ENCODE measurements at places on chromosomes 4 and X. TPM values are rescaled to one million over a fixed set of nuclear protein-coding genes. Genes with fewer than 3 reads are reported as not detected.

The CTAG1B gene
- not detected for total RNA-seq

The PAGE1 gene
- not detected for total RNA-seq

The CTPS2 gene
- total RNA-seq = 4.6 TPM

GRCh38 chr4:74934888-74935287, 2.0 kb downstream of the PARM1 start:
- peaks cover 4% of the 10 kb centered on the region for H3K4me1 ChIP-seq
- no peaks in the 10 kb centered on the region for H3K36me3 ChIP-seq
- H3K4me3 ChIP-seq = no peak overlapping the region
- H3K27me3 ChIP-seq = peaks cover 43% of the 10 kb centered on the region
- H3K27ac ChIP-seq = no peak overlapping the region

The GPRIN3 gene
- 46.4 TPM for total RNA-seq

DNA sequence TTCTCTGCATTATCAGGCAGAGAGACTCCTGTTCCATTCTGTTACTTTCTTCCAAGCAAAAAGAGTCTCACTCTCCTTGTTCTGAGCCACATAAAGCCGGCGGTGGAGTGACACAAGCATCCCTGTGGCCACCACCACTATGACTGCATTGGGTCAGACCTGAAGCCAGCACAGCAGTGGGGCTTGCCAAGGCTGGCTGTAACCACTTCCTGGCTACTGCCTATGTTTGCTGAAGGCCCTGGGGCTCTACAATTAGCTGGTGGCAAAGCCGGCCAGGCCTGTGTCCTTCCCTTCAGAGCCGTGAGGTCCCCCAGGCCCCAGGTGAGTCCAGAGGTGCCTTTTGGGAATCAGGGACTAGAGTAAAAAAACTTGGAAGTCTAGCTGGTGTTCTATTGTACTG, 31.8 kb downstream of the PLAC8 start:
- no peaks in the 10 kb centered on the region for H3K27me3 ChIP-seq
- peaks cover 12% of the 10 kb centered on the region for H3K36me3 ChIP-seq
- peaks cover 28% of the 10 kb centered on the region for H3K4me1 ChIP-seq
- no peak overlapping the region for H3K4me3 ChIP-seq

GRCh38 chrX:133171962-133172708, 46.0 kb downstream of the TFDP3 start:
- H3K27ac ChIP-seq = no peak overlapping the region
- no peaks in the 10 kb centered on the region for H3K4me1 ChIP-seq
- no peaks in the 10 kb centered on the region for H3K27me3 ChIP-seq
- no peak overlapping the region for H3K4me3 ChIP-seq
- DNase-seq = no peak

DNA sequence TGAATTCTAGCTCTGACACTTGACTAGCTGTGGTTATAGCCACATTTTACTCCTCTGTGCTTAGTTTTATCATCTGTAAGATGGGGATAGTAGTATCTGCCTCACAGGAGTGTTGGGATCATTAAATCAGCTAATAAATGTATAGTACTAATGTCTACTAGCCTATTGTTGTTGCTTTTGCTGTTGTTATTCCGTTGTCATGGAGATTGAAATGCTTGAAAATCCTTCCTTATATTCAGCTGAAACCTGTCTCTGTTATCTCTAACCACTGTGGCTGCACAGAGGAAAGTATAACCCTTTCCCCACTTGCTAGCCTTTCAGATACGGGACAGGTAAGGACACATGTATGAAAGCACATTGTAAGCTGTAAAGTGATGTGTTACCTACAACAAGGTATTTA, 33.9 kb downstream of the CLCN5 start:
- H3K4me3 ChIP-seq = no peak overlapping the region
- no peak overlapping the region for H3K27ac ChIP-seq
- H3K36me3 ChIP-seq = no peaks in the 10 kb centered on the region
- no peaks in the 10 kb centered on the region for H3K4me1 ChIP-seq
- DNase-seq = no peak

GRCh38 chrX:41421071-41421729, 25.9 kb upstream of the NYX start:
- no peak for DNase-seq
- no peak overlapping the region for H3K27ac ChIP-seq
- H3K36me3 ChIP-seq = no peaks in the 10 kb centered on the region
- no peak overlapping the region for H3K4me3 ChIP-seq
- H3K27me3 ChIP-seq = no peaks in the 10 kb centered on the region

The GPR82 gene
- total RNA-seq = not detected

DNA sequence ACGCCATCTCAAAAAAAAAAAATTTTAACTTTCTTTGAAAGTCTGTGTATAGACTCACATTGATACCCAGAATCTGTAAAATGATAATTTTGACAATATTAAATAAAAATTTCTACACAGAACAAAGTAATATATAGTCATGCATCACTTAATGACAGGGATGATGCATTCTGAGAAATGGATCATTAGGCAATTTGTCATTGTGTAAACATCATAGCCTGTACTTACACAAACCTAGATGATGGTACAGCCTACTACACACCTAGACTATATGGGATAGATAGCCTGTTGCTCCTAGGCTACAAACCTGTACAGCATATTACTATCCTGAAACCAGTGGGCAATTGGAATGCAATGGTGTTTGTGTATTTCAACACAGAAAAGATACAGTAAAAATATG, 107.7 kb downstream of the BLTP1 start:
- no peak for DNase-seq
- H3K36me3 ChIP-seq = peaks cover 73% of the 10 kb centered on the region
- H3K27ac ChIP-seq = no peak overlapping the region
- no peak overlapping the region for H3K4me3 ChIP-seq

The SPARCL1 gene
- total RNA-seq = not detected

The ADGRG4 gene
- total RNA-seq = not detected

The RNF150 gene
- not detected for total RNA-seq

GRCh38 chr4:73620115-73620792, at the start of gene RASSF6:
Gene RASSF6 (minus strand): TSS chr4:73620436. CDS start chr4:73611795, 8,641 bp downstream.
- no peaks in the 10 kb centered on the region for H3K4me1 ChIP-seq
- no peaks in the 10 kb centered on the region for H3K36me3 ChIP-seq
- H3K4me3 ChIP-seq = peak within 1 kb of the TSS; percentile 31
- no peak within 1 kb of the TSS for H3K27ac ChIP-seq
- DNase-seq = no peak

The LUZP4 gene
- total RNA-seq = not detected

Measured in CD4-positive, alpha-beta T cell (primary cell).